AG09309 (cell line): ENCODE measurements at places on chromosomes 7 and 10.

DNA sequence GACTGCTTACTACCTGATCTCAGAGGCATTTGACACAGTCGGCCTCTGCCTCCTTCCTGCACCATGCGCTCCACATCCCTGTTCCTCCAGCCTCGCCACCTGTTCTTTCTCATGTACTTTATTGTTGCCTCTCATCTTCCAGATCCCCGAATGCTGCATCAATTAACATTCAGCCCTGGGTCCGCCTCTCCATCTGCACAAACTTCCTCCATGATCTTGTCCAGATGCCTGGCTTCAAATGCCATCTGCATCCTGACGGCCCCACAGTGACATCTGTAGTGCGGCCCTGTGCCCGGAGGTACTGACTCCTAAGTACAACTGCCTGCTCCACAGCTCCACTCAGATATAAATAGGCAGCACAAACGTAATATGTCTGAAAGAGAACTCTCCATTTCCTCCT, 51.2 kb upstream of the STK17A start:
- DNase-seq = no peak

DNA sequence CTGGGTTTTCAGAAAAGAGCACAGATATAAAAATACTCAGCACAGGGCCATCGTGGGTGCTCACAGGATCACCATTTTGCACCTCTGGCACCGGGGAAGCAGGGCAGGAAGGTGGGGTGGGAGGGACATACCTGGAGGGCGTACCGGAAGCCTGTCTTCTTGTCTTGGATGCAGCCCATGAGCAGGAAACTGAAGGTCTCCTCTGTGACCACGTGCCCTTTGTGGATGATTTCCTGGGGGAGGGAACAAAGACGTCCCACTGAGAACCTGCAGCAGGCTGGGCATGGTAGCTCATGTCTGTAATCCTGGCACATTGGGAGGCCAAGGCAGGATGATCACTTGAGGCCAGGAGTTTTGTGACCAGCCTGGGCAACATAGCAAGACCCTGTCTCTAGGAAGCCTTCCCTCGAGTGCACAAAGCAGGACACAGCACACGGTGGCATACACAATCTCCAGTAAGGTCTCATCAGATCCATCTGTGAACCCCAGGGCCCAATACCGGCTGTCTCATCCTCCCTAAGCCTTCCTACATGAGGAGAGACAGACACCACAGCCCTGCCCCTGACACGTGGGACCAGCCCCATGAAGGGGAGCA, 9.5 kb downstream of the PTCD1 start:
- DNase-seq = no peak

DNA sequence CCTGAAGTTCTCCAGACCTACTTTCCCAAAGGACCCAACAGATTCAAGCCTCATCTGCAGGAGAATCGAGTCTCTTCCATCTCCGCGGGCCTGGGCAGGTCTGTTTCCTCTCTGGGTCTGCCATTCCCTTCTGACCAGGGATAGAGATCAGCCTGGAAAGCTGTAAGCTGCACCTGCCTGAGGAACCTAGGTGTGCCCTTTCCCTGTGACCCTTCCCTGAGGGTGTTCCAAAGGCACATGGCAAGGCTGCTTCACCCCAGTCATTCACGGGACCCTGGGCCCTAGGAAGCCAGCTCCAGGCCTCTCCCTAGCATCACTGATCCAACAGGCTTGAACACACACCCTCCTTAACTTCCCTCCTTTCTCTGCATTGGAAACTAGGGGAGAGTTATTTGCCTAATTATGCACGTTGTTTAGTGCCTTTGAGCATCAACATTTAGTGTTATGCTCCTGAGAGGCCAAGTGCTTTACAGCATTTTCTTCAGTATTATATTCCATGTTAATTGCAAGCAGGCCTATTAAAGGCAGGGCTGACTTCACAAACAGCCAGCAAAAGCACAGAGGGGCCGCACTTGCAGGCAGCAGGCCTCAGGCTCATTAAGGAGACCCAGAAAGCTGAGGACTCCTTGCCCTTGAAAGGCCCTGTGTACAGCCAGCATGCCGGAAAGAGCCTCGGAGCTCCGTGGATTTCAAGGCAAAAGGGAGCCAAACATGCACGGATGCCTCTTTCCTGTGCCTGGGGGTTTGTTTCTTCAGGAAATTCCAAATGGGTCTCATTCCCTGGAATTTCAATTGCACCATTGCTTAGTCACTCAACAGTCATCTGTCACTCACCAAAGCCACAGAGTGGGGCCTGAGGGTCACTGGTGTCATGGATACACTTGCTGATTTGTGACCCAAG, 91.0 kb upstream of the FAM20C start:
- DNase-seq = no peak

GRCh38 chr10:118720685-118721538, 33.9 kb downstream of the CACUL1 start:
- DNase-seq = no peak

- no peak for DNase-seq
Observed at GRCh38 chr7:117068511-117069145, 115.3 kb downstream of the ST7 start.

DNA sequence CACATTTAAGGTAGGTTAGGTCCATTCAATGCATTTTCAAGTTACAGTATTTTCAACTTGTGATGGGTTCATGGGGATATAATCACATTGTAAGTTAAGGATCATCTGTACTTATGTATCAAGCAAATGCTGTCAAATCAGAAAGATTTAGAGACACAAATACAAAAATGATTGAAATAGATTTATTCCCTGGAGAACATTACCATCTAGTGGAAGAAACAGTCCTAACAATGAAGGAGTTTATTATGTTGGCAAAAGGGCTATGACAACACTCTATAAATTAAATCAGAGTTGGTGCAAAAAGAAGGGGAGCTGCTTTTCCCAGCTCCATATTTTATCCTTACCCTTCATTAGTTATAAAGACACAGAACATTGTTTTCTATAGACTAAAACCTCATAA, 69.0 kb downstream of the PRSS58 start:
- no peak for DNase-seq

DNA sequence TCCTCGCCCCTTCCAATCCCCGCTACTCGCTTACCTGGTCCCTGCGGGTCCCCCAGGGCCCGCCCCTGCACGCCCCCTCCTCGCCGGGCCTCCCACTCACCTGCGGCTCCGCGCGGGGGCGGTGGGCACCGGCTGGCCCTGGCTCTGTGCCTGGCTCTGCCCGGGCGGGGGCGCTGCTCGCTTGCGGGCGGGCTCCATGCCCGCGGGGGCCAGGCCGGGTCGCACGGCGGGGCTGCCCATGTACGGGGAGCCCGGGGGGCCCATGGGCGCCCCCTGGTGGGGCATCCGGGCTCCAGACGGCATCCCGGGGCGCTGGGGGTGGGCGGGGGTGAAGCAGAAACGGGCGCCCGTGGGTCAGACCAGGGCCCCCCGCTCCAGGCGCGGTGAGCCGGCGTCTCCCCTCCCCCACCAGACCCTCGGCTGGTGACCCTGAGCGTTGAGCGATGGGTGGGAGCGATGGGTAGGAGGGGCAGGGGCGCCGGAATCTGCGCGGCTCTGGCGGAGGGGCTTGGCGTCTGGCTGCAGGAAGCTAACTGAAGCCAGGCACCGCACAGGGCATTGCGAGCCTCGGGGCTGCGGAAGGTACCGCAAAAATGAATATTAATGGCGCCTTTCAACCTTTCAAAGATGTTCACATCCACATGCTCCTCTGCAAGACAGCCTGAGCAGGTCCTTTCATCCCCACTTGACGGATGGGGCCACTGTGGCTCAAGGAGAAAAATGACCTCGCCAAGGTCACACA, 3.0 kb downstream of the SMARCD3 start:
- DNase-seq = no peak

GRCh38 chr10:47214520-47214919, 85.5 kb upstream of the GDF10 start:
- DNase-seq = no peak
